CD4-positive, alpha-beta T cell treated with Interleukin-12 subunit alpha and Interleukin-12 subunit beta, for 1 hour (primary cell): ENCODE measurements at places on chromosomes 1 and 21.

- DNase-seq, result no peak
Measured at GRCh38 chr1:14666962-14667650, 68.6 kb downstream of the KAZN start.

- no peak for DNase-seq
Measured at GRCh38 chr1:9340864-9341263, 48.2 kb downstream of the SPSB1 start.

- no peak for DNase-seq
Measured at GRCh38 chr21:36757196-36757595, 58.3 kb downstream of the SIM2 start.

DNA sequence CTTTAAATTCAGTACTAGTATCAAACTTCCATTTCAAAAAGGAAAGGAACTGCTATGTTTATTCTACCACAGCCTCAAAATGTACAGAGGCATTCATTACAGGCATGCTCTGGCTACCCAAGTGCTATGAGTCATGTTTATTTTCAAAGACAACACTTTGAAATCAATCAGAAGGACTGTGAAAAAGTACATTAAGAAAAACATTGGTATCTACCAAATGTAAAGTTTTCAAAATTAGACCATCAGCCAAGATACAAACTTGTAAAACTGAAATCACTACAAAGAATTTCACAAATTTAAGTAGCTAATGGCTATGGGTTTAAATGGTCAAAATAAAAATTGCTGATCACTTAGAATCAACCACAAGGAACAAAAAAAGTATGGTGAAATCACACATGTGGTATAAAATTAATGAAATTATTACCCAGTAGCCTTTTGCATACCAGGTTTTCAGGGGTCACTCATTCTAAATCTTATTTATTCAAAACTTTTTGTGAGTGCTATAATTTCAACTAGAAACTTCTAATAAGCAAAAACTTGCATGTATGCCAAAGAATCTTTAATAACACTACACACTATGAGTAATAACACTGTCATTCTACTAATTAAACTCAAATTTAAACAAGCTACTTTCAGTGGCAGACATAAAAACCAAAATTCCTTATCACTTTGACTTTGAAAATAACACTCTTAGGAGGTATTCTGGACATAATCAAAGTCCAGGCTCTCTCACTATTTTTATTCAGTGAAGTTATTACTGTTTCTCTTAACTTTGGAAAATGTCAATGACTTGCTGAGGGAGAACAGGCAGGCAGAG lies 49.2 kb downstream of the ENAH start:
- DNase-seq, result no peak

DNA sequence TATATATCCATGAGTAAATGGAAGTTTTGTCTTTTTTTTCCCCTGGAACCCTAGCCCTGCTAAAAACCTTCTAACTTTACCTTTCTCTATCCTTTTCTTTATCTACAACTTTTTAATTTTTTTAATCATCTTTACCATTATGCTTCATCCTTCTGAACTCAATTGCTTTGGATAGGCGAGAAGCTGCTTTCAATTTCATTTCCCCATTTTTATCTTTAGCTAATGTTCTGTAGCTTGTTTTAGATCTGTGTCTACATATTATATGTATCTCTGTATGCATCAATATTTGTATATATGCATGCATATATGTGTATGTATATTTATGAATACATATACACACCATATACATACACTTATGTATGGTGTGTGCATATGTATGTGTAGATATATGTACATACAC lies 57.4 kb downstream of the PTPRC start:
- DNase-seq, result no peak

DNA sequence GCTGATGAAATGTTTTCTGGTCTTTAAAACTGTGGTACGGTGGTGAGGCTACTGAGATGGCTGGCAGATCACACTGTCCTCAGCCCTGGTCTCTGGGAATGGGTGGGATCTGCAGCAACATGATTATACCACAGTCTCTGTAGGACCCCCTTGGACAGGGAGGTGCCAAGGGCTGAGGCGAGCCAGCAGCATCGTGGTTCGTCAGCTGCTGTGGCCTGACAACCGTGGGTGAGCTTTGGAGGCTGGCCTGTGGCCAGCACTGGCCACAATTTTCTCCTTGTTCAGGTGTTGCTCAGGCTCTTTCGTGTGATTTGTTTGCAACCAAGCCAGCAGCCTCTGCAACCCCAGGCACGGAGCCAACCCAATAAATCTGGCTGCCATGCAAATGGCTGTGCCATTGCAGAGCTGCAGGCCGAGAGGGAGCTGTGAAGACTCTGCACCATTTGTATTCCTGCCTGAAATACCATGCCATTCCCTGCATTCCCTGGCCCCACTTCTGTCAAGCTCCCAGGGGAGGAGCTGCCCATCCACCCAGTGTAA lies 70.9 kb downstream of the PCP4 start:
- no peak for DNase-seq

DNA sequence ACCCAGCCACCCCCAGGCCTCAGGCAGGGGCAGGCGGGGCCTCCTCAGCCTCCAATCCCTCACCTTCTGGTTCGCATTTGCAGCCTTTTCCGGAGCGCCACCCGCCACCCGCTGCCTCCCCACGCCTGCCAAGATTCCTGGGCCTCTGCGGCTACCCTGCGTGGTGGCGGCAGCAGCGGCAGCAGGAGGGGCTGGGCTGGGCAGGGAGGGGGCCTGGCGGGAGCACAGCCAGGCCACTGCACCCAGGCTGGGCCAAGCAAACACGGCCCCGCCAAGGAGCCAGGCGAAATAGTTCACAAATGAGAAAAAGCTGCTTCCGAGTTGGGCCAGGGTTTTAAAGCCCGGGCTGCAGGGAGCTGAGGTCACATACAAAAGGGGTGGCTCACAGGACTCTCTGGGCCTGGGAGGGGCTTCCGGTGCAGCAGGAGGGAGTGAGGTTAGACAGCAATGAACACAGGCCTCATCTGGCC lies 9.8 kb downstream of the COL8A2 start:
- DNase-seq, result no peak

DNA sequence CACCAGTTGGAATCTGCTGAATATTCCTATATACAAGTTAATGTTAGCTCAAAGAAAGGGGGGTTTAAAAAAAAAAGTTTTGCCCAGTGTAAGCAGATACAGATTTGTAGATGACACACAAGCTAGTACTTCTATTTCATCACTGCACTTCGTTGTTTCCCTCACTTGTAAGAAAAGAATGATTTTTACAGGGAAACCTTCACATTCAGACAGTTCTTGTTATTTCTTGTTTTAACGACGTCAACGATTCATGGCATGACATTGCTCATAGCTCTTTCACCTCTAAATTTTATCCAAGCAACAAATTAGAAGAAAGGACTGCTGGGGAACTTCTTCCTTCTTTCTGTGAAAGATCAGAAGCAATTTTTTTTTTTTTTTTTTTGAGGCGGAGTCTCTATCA lies 25.7 kb upstream of the C1orf105 start:
- DNase-seq, result no peak
